CD4-positive, alpha-beta T cell treated with Interferon alpha-2 for 1 hour (primary cell): ENCODE measurements at places on chromosomes 3 and 15.

DNA sequence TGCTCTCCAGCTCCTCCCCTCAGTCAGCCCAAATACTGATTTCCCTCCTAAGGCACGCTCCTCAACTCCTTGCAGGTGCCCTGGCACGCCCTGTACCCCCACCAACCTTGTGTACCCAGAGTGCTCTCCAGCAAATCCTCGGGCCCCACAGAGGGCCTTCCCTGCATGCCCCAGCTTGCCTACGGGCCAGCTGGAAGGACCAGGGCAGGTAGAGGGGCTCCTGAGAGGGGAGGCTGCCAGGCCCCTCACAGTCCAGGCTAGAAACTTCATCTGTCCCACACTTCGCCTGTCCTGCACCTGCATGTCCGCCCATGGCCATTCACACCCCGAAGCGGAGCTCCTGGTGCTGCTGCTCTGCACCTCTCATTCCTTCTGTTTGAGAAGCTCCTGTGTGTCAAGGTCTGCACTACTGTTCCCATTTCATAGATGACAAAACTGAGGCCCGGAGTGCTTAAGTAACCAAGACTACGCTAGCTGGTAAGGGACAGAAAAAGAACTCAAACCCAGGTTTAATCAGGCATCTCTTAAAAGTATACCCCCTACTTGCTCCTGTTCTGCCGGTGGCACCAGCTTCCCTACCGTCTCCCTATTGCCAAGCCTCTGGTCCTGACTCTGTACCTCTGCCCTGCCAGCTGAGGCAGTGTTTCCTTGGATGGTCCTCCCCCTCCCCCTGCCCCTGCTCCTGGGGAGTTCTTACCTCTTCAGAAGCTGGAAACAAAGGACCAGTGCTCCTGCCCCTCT, 35.6 kb downstream of the ZXDC start:
- no peak for DNase-seq

DNA sequence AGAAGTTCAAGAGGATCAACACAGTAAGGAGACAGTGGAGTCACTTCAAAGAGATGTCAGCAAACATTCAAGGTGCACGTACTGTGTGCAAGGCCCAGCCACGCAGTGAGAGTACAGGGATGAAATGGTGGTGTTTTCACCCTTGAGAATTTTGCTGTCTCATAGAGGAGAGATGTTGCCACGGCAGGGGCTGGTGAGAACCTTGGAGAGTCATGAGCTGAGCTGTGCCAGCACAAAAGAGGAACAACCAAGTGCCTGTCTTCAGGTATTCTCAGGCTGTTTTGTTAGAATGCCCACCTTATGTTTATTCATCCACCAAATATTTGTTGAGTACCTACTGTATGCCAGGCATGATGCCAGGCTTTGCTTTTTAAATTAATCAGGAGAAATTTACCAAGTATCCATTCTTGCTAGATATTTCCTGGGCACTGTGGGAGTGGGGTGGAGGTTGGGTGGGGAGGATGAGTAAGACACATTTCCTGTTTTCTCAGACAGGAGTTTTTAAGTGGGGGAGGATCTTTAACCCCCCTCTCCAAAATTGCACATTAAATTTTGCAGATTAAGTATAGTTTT, 72.6 kb downstream of the SLC6A11 start:
- DNase-seq, result no peak

DNA sequence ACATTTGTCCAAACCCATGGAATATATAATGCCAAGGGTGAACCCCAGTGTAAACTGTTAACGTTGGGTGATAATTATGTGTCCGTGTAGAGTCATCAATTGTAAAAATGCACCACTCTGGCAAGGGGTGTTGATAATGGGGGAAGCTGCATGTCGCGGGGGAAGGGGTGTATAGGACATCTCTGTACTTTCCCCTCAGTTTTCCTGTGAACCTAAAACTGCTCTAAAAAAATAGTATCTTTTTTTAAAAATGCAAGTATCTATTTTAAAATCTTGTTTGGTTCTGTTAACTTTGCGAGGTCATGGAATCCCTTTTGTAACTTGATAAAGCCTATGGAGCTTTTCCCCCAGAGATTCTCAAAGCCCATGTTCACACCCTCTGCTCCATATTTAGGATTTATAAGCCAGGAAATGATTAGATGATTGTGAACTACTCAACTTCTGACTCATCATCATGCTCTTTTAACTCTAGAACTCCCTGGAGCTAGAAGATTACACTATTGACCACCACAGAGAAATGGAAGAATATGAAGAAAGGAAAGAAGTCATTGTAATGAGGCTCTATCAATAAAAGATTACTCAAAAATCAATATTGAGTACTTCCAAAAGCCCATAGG, 56.1 kb upstream of the C3orf49 start:
- DNase-seq, result no peak

GRCh38 chr3:73796382-73796781, 171.6 kb upstream of the PDZRN3 start:
- DNase-seq, result no peak

DNA sequence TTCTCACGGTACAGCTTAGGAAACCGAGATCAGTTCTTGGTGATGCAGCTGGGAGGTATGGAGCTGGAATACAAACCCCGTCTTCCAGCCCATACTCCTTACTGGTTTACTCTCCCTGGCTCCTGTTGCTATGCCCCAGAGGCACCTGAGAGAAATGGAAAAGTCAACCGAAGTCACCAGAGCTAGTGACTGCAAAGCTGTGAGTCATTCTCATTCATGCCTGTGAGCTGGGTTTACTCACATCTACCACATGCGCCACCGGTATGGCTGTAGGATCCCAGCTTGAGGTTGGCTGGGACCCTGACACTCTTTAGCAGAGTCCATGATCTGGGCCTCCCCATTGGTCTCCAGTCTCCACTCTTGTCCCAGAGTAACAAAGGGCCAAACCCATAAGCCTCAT, 111.5 kb upstream of the ETV5 start:
- DNase-seq, result no peak

DNA sequence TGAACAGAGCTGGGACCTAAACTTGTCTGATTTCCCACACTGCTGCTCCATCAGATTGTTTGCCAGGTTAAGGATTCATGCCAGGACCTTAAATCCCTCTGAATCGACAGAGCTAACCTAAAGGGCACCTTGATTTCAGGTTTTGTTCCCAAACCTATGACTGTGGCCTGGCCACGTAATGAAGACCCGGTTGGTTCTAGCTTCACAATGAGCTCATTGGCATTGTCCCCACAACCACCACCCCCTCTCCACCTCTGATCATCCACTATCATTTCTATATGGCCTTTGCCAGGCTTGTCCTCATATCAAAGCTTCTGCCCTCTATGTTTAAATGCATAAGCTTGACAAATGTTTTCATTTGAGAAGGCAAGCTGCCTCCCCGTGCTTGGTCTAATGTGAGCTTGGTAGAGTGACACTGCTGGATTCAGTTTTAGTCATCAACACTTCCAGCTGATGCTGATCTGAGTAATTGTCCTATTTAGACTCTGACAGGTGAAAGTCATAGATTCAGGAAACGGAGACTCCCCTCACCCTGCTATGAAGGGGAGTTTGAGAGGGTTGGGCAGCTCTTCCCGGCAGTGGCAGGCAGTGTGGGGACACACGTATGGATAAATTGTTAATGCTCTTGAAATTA, 407.1 kb upstream of the CFAP20DC start:
- no peak for DNase-seq

- no peak for DNase-seq
These were observed 455.7 kb upstream of the THBS1 start for GRCh38 chr15:39125226-39125625.

GRCh38 chr15:60964527-60964926, 264.6 kb downstream of the RORA start:
- DNase-seq, result no peak

DNA sequence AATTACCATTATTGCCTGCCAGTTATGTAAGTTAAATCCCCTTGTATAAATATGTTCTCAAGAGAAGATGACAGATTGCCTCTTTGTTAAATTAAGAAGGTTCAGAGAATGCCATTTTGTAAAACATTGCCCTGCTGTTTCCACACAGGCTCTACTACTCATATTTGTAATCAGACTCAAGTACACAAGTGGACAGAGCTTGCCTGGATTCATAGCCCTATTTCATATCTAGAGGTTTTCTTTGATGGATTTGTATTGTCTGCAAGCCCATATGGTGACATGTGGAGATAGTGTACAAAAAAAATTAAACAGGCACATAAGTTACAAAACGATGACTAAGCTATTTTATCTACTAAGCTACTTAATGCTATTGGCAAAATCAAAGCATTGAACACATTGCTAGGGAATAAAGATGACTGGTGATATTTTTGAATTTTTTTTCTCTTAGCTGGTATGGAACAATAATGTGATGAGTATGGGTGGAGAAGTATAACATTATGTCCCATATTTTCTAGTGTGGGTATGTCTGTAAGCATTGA, 1286.6 kb upstream of the ALCAM start:
- DNase-seq, result no peak

DNA sequence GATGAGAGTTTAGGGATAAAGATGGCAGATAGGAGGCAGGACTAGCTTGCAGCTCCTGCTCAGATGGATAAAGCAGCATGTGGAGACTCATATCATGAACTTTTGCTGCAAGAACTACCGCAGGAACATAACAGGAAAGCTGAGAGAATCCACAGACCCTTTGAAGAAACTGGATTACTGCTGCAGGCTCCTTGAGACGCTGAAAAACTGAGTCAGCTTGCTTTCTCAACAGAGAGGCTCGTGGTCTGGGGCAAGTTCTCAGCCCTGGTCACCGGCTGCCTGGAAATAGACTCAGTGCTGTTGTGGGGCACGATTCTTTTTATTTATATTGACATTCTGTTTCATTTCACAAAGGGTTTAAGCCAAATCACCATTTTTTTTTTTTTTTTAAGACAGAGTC, 28.8 kb upstream of the TRIM59 start:
- no peak for DNase-seq

DNA sequence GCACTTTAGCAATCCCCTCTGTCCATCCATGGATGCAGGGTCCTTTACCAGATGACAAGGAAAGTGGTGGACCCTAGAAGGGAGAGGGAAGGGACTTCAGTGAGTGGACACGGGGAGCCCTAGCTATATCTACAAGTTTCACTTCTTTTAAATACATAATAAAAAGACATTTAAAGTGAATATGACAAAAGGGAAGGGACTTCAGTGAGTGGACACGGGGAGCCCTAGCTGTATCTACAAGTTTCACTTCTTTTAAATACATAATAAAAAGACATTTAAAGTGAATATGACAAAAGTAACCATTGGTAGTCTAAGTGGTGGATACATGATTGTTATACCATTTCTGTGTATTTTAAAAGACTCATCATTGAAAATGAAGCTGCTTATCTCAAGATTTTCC, 81.9 kb upstream of the HES1 start:
- DNase-seq, result no peak

GRCh38 chr15:52158084-52158765, 33.0 kb downstream of the GNB5 start:
- DNase-seq, result no peak

GRCh38 chr3:52090131-52090932, 34.0 kb upstream of the DUSP7 start:
- DNase-seq, result no peak

GRCh38 chr3:116270056-116270455, 175.2 kb downstream of the LSAMP start:
- DNase-seq, result no peak

GRCh38 chr3:177126015-177126773, 71.1 kb downstream of the TBL1XR1 start:
- no peak for DNase-seq

- no peak for DNase-seq
These were observed at the start of gene KNG1 for GRCh38 chr3:186717039-186717457. Gene KNG1 (plus strand): TSS chr3:186717359. CDS start chr3:186717543, 184 bp downstream.

DNA sequence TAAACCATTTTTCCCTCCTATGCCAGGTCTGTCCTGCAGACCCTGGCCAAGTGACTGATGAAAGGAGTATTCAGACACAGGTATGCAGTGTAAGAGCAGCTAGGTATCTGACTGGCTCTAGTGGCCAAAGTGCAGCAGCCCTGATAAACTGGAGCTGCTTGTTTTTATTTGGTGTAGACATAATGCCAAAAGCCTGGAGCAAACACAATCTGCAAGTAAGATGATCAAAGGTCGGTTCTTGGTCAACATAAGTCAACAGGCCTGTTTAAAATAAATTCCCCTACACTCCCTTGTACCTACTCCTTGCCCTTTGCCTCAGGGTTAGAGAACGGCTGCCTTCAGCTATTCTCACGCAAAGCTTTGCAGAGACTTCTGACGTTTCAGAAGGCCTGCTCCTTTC, 1003.1 kb downstream of the ZPLD1 start:
- no peak for DNase-seq

DNA sequence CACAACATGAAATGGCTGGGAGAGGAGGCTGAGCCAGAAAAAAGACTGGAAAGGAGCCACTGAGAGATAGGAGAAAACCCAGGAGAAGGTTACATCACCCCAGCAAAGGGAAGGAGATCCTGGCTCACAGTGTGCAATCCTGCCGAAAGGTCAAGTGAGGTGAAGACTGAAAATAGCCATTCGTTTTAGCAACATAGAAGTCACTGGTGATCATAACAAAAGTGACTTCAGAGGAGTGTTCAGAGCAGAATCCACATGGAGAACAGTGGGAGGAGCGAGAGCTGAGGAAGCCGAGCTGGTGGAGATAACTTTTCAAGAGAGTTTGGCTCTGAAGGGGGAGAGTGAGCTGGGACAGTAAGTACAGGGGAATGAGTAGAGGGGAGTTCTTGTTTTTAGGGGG, 5.4 kb upstream of the HEG1 start:
- DNase-seq, result no peak

- DNase-seq, result no peak
These were observed 79.0 kb upstream of the ARRDC4 start for GRCh38 chr15:97881346-97881965.
